ENCODE measurements at places on chromosomes 11 and 22.

DNA sequence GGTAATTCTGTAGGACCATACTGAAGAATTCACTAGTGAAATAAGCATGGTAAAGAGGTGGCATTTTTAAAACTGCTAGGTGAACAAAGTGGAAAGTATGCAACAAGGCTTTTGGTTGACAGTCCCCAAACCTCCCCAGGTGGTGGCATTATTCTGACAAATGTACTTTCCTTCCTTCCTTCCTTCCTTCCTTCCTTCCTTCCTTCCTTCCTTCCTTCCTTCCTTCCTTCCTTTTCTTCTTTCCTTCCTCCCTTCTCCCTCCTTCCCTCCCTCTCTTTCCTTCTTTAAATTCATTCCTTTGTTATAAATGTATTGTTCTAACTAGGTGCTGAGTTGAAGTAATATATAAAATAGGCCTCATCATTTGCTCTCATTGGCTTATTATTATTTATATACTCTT, 284.7 kb upstream of the ANO5 start:
- no peak for DNase-seq

DNA sequence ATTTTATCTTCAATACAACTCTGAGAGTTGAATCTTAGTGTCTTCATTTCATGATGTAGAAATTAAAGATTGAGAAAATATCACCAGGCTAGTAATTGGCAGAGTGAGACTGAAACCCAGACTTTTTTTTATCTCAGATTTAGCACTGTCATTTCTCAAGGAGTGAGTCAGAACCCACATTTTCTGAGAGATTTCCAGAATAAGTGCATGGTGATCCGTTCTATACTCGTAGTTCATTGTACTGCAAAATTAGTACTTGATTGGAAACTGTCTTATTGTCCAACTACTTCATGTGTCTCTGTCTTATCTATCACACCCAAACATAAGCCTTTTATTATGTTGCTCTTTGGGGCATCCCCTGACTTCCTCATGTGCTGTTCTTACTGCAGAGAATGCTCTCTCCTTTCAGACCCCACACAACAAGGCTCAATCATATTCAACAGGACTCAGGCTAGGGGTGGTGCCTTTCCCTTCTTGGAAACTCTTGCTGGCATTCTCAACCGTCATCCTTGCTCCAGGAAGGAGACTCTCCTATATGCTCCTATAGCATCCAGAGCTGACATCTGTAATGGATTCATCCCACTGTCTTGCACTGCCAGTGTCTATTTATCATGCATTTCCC, 76.7 kb upstream of the BLID start:
- no peak for DNase-seq

DNA sequence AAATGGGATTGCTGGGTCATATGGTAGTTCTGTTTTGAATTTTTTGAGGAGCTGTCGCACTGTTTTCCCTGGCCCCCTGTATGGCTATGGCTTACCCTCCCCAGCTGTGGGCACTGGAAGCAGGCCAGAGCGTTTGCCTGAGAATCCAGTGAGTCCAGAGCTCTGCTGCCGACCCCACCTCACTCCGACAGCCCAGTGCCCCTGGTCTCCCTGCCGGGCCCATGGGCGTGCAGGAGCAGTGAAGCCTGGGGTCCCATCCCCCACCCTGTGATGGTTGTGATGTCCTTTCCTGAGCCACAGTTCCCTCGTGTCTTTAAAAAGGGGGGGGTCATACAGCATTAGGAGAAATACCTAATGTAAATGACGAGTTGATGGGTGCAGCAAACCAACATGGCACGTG, 13.3 kb upstream of the GRAMD4 start:
- DNase-seq: no peak

GRCh38 chr11:94974178-94974577, 669 bp downstream of the KDM4D start:
- DNase-seq: no peak

GRCh38 chr11:46896719-46897406, 21.5 kb downstream of the LRP4 start:
- DNase-seq: no peak

DNA sequence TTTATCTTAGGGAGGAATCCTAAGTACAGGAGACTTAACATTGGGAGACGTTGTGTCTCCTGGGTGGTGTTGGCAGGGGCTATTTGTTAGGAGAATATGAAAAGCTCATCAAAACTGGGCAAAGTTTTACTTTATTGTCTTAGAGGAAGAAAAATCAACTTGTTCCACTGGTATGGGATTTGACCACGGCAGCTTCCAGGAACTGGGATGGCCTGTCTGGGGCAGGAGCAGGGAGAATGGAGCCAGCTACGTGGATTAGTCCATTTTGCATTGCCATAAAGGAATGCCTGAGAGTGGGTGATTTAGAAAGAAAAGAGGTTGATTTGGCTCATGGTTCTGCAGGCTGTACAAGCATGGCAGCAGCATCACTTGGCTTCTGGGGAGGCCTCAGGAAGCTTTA, 198.4 kb downstream of the ADAMTS15 start:
- no peak for DNase-seq

- no peak for DNase-seq
Observed at GRCh38 chr11:64571050-64571409, 20.0 kb upstream of the SLC22A12 start.

Measured in left lung (tissue), 14 donors.